ENCODE measurements at places on chromosomes 1 and 21.
A peak's percentile ranks its signal among the peaks of the same experiment; 100 is the strongest.

DNA sequence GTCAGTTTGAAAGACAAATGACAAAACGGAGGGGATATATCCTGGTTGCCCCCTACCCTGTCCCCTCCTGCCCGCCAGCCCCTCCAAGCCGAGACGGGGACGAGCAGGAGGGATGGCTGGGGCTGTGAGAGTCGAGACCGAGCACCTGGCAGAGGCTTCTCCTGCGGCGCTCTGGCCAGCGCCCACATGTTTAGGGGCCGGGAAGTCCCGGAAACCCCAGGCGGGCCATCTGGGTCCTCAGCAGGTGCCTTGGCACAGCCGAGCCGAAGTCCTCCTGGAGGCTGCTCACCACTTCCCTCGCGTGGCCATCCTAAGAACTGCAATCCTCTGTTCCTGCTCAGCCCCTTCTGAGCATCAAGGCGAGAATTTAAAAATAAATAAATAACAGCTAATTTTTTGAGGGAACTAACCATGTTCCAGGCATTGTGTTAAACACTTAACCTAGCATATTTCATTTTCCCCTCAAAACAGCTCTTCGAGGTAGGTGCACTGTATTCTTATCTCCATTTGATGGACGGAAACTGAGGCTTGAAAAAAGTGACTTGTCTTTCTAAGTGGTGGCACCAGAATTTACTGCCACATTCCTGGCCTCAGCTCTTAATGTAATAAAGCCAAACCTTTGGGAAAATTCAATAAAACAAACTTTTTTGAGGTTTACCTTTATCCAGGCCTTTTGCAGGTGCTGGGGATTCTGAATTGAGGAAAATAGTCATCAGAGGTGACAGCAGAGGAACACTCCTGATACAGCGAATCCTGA, 3.5 kb upstream of the RIMS3 start:
- peak; percentile 89 for DNase-seq

GRCh38 chr1:211589782-211590721, 11.1 kb upstream of the SLC30A1 start:
- no peak for DNase-seq

DNA sequence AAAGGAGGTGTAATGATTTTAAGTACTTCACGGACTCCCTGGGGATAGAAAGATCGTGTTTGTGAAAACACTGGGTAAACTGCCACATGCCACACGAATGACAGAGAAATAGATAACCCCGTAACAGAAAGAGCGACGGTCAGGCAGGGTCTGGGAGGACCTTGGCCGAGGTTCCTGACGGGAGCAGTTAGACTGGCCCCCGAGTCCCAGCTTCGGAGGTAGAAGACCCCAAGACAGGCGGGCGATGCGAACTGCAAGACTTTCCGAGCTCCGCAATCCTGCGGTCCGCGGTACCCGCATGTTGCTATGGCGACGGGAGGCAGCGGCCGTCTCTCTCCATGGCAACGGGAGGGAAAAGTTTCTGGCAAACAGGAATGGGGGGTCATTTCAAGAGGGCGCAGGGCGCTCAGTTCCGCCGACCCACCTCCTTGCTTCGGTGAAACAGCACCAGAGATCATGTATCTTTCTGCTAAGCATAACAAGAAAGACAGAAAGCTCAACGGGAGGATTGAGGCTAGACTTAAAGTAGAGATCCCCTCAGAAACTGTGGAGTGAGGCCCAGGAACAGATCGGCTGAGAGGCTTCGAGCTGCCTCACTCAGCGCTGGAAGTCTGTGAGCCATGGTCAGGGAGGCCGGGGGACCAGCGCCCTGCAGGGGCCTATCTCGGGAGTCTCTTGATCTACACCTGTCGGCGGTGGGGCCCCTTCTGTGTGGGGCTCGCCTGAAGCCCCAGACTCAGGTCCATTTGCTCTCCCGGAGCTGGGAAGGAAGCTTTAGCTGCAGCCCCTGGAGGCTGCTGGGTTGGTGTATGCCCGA, 685 bp upstream of the SYT6 start:
- no peak for DNase-seq

- no peak for DNase-seq
Observed at GRCh38 chr1:94309216-94309615, 71.8 kb upstream of the ARHGAP29 start.

- no peak for DNase-seq
Observed at GRCh38 chr21:42764443-42764760, 111.0 kb downstream of the PDE9A start.

DNA sequence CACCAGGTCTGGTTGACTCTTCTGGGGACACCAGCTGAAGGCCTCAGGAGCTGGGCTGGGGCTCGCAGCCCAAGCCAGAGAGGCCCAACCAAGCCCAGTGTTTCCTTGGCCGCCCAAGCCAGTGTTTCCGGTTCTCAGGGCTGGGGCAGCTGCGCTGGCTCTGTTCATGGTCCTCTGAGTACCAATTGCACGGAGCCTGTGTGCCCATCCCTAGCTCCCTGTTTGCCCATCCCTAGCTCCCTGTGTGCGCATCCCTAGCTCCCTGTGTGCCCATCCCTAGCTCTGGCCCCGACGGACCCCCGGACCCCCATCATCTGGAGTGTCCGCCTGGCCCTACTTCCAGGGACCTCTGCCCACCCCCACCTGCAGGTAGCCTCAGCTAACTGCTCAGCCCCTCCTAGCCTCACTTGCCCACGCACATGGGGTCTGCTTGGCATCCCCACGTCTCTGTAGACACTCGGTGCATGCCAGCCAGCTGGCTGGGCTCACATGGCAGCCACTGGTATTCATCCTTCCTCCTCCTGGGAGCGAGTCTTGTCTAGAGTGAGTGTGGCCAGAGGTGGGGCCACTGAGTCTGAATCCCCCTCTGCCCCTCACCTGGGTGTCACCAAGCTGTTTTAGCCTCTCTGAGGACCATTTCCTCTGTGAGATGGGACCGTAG, 64.0 kb downstream of the WNT9A start:
- no peak for DNase-seq

DNA sequence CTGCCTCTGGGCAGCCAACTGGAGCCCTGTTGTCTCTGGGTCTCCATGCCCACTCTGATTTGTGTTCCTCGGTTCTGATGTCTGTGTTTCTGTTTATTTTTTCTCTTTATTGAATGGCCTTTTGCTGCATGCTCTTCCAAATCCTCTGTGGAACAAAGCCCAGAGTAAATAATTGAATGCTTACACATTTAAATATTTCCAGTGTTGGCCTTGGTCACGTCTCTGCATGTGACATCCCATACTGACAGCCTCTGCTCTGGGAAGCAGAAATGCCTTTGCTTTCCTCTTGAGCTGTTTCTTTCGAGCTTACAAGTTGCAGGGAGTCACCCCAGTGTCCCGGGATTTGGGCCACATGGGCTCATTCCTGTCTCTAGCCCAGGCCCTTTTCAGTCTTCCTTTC, 267.9 kb downstream of the PTPRU start:
- DNase-seq = no peak

Data from CD4-positive, alpha-beta T cell (primary cell).